Thoracic aorta (tissue), 2 donors: ENCODE measurements at places on chromosomes 6 and 20.

- no peak for DNase-seq
Measured at GRCh38 chr6:46953921-46954320, 32.2 kb upstream of the ADGRF5 start.

DNA sequence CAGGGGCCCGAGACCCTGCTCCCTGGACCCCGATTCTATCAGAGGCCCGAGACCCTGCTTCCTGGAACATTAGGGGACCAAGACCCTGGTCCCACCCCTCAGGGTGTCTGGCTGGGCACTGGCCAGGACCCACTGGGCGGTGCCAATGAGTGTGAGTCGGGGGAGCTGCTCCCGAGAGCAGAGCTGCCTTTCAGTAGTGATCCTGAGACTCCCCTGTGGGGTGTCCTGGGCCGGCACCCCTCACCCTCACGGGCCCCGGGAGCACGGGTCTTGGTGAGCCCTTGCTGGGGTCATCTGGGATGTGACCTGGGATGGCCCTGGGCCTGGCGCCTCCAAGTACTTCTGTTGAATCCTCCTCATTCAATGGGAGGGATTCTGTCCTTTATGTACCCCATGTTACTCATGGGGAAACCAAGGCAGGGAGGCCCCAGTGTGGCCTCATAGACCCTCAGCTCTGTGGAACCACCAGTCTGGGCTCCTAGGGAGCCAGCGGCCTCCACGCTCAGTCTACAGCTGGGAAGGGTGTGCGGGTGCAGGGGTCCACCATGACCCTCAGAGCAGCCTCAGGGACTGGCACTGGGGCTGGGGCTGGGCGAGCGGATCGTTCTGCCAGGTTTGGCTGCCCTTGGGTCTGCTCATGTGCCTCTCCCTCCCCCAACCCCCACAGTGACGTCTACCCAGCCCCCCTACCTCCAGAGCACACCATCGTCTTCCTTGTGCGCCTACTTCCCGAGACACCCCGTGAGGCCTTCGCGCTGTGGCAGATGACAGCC lies 25.6 kb downstream of the COL20A1 start:
- no peak for DNase-seq

GRCh38 chr6:130849594-130849993 lies 22.4 kb downstream of the SMLR1 start:
- no peak for DNase-seq

DNA sequence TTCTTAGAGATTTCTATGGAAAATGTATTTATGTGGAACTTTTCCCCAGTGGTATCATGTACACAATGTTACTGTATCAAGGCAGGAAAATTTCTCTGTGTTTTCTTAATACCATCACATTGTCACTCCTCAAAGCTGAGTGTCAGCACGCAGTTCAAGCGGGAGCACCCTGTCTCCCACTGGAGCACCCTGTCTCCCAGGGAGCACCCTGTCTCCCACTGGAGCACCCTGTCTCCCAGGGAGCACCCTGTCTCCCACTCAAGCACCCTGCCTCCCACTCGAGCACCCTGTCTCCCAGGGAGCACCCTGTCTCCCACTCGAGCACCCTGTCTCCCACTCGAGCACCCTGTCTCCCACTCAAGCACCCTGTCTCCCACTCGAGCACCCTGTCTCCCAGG lies 51.3 kb downstream of the PSMG4 start:
- no peak for DNase-seq

GRCh38 chr6:144310765-144311164 lies 25.6 kb downstream of the UTRN start:
- no peak for DNase-seq
